T-helper 2 cell (primary cell): ENCODE measurements at places on chromosomes 7 and 10.

- DNase-seq, result no peak
These were observed 54.4 kb upstream of the MGAM2 start for GRCh38 chr7:142057101-142057500.

- DNase-seq, result no peak
These were observed 68.7 kb upstream of the PRKG1 start for GRCh38 chr10:51005551-51005950.

DNA sequence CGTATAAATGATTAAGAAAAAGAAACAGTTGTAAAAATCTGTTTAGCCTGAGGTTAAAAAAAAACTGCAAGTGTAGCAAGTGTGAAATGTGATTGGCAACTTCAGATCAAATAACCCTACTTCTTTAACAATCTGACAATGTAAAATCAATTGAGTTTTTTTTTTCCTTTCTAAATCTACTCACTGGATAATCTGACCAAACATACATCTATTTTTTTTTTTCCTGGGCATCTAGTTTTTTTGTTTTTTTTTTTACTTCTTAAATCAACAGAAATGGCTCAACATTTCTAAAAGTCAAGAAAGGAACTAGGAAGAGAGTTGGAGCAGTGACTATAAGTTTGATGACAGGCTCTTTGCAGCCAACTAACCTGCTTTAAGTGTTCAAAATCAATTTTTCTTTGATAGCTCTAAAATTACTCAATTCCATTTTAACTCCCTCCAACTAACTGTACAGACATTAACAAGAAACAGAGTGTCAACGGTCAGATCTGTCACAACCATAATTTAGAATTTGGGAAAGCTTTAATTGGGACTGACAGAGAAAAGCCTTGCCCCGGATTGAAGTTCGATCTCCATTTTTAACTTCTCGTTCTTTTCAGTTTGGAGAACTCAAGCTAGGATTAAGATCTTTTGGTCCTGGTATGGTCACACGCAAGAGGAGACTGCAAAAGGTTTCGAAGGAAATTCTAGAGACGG, 1.2 kb downstream of the ARL3 start:
- no peak for DNase-seq

DNA sequence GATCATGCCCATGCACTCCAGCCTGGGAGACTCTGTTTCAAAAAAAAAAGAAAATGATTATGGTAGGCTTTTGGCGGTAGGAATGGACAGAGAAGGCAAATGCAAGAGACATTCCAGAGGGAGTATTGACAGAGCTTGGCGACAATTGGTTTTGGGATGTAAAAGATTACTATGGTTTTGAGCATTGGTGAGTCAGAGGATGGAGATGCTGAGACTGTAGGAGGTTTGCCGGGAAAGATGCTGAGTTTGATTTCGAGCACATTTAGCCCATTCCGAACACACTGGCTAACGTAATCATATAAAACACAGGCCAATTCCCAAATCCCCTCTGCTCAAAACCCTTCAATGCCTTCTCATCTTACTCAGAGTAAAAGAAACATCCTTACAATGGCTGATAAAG, 161.6 kb upstream of the MKLN1 start:
- DNase-seq, result no peak

GRCh38 chr7:102080434-102081243, 206.0 kb upstream of the SH2B2 start:
- no peak for DNase-seq
